ENCODE measurements at places on chromosomes 6 and 20.

GRCh38 chr6:170294813-170295509 is 4.1 kb upstream of the DLL1 start:
- DNase-seq = no peak

- no peak for DNase-seq
Measured at GRCh38 chr20:32464401-32465091, 106.4 kb downstream of the ASXL1 start.

GRCh38 chr6:149931501-149931900 is 8.6 kb upstream of the RAET1G start:
- DNase-seq = no peak

DNA sequence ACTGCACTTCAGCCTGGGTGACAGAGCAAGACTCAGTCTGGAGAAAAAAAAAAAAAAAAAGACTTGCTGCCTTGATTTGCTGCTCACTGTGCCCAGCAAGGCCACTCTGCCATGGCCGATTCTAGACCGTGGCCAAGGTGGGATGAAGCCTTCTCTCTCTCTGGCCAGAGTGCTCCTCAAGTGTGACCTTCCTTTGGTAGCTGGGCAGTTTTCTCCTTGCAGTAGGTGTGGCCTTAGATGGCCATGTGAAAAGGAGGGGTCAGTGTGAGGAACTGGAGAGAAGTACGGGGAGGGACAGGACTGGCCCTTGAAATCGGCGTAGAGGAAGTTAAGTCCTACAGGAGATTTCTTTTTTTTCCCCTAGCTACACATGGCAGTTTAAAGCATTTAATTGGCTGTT is 272.0 kb downstream of the ARID1B start:
- DNase-seq = no peak

DNA sequence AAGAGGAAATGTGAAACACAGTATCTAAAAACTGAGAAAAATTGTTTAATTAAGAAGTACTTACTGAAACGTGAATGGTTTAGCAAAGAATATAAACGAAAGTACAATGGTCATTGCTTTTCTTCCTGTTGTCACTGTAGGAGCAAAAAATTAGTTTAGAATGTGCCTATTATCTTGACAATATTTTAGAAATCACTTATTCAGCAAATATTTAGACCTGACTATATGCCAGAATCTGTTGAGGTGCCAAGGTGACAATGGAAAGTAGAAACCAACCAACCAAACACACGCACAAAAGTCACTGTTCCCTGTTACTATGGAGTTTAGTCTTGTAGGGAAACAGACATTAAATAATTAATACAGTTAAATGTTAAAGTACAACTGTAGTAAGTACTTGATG is 20.5 kb downstream of the SLC35B3 start:
- no peak for DNase-seq

DNA sequence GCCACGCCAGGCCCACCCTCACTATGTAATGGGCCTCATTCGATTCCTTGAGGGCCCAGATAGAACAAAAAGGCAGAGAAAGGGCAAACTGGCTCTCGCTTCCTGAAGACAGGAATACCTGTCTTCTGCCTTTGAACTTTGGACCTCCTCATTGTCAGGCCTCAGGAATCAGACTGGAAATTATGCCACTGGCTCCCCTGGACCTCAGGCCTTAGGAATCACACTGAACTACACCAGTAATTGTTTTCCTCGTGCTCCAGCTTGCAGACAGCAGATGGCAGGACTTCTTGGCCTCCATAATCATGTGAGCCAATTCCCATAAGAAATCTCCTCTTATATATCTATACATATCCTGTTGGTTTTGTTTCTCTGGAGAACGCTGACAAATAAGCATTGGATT is 258.6 kb upstream of the KCNG1 start:
- DNase-seq = no peak

DNA sequence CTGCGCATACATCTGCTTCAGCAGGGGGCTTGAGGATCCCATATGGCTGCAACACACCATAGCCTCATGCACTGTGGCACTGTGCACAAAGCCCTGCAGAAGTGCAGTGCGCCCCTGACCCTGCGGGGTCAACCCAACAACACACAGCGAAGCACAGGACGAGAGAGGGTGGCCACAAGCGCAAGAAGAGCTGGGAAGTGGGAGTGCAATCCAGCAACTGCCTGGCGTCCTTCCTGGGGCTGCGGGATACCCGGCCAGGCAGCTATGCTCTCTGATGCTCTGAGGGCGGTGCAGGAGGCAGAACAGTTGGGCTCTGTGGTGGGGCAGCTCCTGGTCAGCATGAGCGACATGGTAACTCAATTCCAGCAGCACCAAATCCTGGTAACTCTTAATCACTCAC is 5.6 kb upstream of the ACSS1 start:
- no peak for DNase-seq

- DNase-seq = no peak
Measured at GRCh38 chr6:34317172-34317477, 68.3 kb upstream of the SMIM29 start.

DNA sequence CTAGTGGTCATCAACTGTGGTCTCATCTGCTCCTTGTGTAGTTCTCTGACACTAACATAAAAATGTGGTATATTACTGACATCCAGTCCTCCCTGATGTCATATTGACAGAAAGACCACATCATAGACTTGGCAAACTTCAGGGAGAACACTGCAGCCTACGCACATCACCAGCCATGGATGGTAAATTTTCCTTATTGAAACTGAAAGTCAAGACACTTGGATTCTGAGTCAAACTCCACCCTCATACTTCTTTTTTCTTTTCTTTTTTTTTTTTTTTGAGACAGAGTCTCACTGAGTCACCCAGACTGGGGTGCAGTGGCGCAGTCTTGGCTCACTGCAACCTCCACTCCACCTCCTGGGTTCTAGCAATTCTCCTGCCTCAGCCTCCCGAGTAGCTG is 25.4 kb downstream of the NDRG3 start:
- DNase-seq = peak; percentile 14

- DNase-seq = no peak
Measured at GRCh38 chr6:38584731-38585130, 55.0 kb downstream of the BTBD9 start.

DNA sequence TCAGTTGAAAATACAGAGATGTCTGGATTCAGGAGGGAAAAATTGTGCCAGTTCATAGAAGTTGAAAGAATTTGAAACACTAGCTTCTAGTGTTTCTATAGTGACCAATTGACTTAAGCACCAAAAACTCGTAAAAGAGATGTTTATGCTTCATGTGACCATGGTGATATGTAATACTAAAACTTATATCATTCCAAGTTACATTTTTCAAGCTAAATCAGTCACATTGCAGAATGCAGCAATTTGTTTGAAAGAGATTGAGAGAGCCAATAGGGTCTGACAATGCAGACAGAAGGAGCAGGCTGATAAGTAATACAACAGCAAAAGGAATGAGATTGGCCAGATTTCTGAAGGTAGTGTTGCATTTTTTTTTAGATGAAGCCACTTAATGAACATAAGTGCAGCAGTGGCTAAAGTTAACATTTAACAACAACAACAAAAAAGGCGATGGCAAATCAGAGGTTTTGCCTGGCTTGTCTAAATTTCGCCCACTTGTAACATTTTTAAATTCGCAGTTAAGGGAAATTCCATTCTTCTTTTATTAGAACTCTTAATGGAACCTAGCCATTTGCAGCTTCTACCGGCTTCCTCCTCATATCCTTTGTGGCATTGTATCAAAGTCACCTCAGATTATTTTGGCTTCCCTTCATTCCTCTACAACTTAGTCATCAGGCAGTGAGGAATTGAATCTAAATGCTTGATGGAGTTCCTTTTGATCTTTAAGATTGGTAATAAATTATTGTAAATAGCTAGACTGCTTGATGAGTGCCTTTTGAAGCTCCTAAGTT is 484.0 kb upstream of the SOX4 start:
- no peak for DNase-seq

GRCh38 chr20:36744764-36745191 is 1.1 kb downstream of the NDRG3 start:
- DNase-seq = no peak

- no peak for DNase-seq
Measured at GRCh38 chr6:137097057-137097456, 52.3 kb upstream of the IL20RA start.

DNA sequence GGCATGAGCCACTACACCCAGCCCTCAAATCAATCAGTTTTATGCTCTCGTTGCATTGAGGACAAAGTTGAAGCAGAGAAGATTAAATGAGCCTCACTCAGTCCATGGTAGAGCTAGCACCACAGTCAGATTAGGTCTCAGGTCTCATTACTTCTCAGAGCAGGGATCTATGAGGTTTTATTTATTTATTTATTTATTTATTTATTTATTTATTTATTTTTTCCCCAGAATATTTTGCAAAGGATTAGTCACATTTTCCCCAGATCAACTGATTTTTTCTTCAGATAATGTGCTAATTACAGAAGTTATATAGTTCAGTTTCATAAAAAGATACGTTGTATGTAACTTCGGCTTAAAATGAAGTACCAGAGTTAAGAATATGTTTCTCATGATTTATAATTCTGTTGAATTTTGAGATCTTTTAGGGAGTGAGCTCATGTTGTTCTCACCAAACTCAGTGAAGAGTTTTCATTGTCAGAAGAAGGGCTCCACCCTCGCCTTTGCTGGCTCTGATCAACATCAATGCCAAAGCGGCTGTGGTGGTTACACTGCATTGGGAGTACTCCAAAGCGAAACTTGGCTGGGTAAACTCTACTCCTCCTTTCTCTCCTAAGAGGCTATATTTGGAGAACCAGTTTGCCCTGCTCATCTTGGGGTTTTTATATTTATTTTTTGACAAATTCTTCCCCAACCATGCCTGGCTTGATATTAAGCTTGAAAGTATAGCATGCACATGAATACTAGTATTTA is 12.9 kb upstream of the ID4 start:
- no peak for DNase-seq

- DNase-seq = no peak
Measured at GRCh38 chr6:2562721-2563451, 187.8 kb downstream of the MYLK4 start.

DNA sequence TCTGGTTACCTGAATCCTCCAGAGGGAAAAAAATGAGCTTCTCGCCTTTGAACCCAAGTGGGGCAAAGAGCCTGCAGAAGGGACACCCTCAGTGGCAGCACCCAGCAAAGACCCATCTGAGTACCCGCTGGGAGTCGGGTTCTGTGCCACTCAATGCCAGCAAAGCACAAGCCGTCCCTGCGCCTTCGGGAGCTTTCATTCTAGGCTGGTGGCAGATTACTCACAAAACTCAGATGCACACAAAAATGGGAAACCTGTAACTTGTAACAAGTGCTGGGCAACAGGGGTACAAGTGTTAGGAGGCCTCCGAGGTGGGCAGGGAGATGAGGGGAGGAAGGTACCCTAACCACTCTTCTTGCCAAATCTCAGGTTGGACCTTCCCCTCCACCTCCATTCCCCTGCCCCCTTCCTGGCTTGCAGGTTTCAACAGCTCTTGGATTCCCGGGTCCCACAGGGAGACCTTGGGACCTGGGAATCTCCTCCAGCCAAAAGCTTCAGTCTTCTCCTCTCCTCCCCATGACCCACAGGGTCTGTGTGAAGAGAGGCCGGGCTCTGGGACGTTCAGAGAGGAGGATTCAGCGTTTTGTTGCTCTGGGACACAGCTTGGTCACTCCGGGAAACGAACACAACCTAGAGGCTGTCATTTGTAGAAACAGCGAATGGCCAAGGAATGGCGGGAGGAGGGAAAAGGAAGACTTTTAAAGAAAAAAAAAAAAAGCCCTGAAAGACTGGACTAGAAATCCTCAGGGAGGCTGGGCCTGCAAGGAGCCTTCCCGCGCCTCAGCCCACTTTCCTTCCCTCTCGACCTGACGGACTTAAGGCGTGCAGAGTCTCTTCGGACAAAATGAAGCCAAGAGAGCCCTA is 1.2 kb upstream of the PARD6B start:
- DNase-seq = no peak

- DNase-seq = no peak
Measured at GRCh38 chr6:21053612-21054011, 519.4 kb downstream of the CDKAL1 start.

- DNase-seq = no peak
Measured at GRCh38 chr6:79778816-79779215, 147.7 kb downstream of the SH3BGRL2 start.

- DNase-seq = no peak
Measured at GRCh38 chr6:227074-227782, 65.1 kb upstream of the DUSP22 start.

GRCh38 chr6:116954938-116955337 is 77.9 kb downstream of the RFX6 start:
- DNase-seq = no peak

DNA sequence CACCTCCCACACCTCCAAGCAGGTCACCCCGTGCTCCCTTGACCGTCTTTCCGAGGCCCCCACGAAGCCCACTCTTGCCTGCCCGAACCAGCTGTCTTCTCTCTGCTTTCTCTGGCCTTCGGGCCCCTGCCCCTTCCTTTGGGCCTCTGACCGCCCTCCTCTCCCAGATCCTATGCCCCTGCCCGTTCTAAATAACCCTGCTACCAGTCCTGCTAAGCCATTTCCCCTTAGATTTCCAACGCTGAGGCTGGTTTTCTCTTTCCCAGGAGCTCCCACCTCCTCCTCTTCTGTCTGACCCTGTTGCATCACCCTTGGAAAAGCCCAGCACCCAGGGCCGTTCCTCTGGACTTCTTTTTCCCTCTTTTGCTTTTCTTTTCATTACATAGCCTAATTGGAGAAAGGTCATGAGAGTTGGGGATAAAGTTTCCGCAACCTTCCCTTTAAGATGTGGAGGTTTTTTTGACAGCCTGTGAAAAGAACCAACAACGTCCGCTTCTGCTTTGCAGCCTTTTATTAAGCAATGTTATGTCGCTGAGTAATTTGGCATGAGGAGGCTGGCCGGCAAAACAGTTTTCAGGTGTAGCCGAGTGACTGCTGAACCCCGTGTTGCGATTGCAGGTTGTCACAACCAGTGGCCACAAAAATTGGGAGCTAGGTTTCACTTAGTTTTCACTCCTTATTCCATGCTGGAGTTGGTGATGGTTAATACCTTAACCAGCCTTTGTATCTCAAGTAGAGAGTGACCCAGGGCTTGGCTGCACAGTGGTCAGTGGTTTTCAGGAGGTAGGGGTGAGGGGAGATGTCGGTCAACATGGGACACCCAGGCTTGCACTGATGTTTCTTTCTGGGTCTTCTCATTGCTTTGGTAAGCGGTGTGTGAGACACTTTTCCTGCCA is 970 bp downstream of the BLTP3A start:
- DNase-seq = no peak

GRCh38 chr6:132937466-132937906 is 123.1 kb downstream of the RPS12 start:
- no peak for DNase-seq

DNA sequence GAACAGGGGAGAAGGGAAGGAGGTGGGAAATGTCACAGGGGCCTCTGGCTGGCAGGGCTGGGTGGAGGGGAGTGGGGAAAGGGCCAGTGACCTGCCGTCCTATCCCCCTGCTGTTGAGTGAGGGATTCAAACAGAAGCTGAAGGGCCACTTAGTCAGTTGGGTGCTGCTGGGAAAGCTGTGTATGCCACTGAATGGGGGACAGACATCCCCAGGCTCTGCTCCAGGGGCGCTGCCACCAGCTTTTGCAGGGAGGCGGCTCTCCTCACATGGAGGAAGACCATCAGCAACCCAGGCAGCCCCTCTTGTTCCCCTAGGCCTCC is 50.0 kb downstream of the MDGA1 start:
- DNase-seq = no peak

- DNase-seq = no peak
Measured at GRCh38 chr6:102918161-102918560, 1524.7 kb downstream of the GRIK2 start.
